ENCODE measurements at places on chromosomes 11 and 22. TPM values are rescaled to one million over a fixed set of nuclear protein-coding genes. Genes with fewer than 3 reads are reported as not detected.

- DNase-seq: no peak
Observed at GRCh38 chr11:86632499-86633269, 39.7 kb downstream of the ME3 start.

C1QTNF4 gene
- polyA plus RNA-seq: 7.6 TPM

PHF21B gene
- 0.47 TPM for polyA plus RNA-seq

- DNase-seq: no peak
Observed at GRCh38 chr11:43984039-43984438, 41.6 kb downstream of the C11orf96 start.

DNA sequence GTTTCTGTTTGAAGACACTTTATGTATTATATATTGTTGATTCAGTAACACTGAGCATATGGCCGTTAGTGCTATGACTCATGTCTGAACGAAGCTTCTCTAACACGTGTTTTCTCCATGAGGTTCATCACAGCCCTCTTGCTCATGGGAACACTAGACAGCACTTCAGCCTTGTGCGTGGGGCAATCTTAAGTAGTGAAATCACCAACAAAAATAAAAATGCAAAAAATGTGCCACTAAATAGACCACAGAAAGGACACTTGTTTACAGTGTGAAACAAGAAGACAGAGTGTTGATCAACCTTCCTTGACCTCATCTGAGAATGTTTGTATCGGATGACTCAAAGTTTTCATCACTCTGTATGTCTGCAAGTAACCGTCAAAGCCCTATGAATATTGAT, 94.5 kb downstream of the FDX1 start:
- DNase-seq: no peak

C11orf86 gene
- polyA plus RNA-seq: not detected

DNA sequence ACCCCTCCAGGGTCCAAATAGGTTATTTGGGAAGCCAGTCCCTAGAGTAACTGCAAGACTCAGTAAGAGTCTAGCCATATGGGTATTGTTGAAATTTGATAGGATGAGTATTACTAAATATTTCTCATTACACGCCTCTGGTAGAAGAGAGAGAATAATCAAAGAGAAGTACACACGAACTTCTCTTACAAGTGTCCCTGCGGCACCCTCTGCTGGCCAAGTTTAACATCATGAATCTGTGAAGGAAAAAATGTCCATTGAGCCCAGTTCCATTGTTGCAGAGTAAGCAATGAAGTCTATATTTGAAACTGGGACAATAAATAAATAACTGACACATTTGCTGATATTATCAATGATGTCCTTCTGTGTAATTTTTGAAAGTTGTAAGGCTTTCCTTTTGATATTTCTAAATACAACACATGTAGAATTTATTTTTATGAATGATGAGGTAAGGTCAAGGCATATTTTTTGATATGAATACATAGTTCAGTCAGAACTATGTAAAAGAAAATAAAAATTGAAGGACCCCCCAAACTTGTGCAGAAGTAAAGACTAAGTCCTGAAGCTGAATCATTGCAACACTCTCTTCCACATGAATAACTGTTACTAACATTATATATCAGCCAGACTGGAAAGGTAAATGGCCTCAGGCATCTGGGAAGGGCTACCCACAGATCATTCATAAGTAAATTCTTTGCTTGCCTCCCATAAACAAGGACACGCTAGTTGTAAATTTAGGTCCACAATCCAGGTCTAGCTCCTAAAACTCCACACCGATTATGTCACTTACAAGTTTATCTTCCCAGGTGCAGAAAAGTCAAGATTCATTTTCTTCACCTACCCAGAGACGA, 10.0 kb downstream of the OR51L1 start:
- DNase-seq: peak; percentile 64

DNA sequence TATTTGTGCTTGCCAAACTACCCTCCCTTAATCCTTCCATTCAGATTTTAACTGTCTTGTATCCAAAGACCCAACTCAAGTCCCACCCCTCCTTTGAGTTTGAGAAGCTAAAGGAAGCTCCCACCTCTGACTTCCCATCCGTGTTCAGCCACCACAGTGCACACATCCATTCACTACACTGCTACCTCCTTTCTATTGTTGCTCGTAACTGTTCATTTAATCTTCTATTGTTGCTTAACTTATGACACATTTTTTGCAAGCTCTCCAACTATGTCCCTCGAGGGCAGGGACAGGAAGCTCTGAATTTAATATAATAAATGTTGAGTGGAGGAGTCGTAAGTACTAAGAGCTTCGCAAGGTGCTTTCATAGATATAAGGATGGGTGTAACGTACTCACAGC, 10.4 kb downstream of the LARGE1 start:
- peak; percentile 35 for DNase-seq

DNA sequence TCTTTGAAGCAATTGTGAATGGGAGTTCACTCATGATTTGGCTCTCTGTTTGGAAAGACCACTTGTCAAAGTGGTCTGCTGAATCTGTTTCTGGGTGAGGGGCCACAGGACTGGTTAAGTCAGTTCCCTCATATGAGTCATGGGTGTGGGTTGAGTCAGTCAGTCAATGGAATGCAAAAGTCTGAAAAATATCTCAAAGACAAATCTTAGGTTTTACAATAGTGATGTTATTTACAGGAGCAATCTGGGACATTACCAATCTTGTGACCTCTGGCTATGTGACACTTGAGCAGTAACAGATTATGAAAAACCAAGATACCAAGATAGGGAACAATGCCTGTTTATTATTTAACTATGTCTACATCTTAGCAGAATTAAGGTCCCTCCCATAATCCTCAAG, 311.6 kb downstream of the AASDHPPT start:
- DNase-seq: peak; percentile 42

MIF gene
- 212 TPM for polyA plus RNA-seq

RNF215 gene
- polyA plus RNA-seq: 12.4 TPM

DNA sequence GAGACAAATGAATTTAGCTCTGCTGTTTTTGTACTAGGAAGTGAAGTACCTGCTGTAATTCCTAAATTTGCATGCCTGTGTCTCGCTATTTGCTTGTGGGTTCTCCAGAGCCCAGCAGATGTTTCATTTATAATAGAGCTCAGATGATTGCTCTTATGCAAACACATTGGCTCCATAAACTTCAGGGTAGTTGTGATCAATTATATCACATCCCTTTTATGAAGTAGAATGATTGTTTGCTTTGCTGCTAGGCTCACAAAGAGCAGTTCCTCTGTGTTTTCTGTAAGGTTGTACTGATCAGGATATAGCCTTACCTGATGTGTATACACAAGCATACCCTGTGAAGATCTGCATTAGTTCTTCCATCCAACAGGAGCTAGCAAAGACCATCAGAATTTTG, 64.1 kb downstream of the C11orf87 start:
- DNase-seq: no peak

GRCh38 chr11:125235071-125235471, 70.5 kb downstream of the PKNOX2 start:
- DNase-seq: no peak

SLC22A9 gene
- not detected for polyA plus RNA-seq

- DNase-seq: no peak
Observed at GRCh38 chr22:36204001-36204631, 2.5 kb upstream of the APOL4 start.

DNA sequence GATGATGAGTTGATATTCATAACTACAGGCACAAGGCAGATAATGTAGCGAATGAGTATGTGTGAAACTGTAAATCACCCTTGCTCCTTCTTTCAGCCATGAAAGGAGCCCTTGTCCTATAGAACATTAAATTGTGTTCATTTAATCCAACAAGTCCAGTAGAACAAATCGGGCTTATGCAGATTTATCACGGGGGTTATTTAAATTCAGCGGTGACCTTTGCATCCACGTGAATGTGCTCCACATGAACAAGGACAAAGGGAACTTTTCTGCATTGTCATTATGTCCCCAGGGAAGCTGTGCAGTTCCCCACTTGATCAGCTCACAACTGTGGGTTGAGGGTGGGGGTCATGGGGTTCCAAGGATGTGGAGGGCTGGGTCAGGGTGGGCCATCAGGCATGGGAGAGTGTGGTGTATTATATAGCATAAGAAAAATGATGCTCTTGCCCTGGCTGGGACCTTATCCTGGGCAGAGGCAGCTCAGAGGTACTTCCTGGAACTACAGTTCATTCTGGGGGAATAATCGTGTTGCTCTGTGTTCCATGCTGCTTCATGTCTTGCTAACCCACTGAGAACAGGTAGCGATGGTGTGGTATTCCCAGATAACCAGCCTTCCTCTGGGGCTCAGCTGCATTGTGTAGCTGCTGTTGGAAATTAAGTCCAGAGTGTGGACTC, 306.6 kb downstream of the FAT3 start:
- DNase-seq: no peak

GRCh38 chr11:124481365-124482323, 36.1 kb upstream of the OR8B8 start:
- DNase-seq: peak; percentile 49

DNA sequence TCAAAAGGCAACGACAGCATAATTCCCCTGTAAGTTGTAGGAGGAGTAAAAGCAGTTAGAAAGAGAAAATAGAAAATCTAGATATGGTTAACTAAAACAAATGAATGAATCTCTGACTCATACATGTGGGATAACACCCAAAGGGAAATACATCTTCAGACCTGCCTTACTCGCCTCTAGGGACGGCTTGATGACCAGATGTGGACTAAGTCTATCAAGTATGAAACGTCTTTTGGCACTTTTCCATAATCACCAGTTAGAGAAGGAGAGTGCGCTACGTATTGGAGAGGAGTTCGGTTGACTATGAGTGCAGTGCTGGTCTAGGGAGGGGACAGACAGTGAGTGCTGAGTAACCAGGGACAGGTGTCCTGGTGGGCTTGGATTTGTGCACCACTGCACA, 459.9 kb downstream of the OPCML start:
- DNase-seq: no peak

DNA sequence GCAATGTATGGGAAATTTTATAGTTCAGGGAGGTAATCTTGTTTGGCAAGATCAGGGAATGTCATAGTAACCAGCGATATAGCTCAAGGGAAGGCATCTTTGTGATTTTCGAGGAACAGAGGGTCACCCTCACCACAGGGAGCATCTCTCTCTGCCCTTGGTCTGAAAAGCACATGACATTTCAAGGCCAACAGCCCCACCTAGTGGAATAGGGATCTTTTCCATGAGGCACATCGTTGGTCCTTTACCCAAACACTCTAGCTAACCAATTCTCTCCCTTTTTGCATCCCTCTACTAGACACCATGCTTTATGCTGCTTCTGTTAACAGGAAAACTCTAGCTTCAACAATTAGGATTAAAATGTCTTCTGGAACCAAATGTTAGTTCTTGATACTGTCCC, 179.0 kb downstream of the GRM5 start:
- no peak for DNase-seq

VSTM5 gene
- polyA plus RNA-seq: 0.52 TPM

Data from muscle of back (tissue), 13 donors.